ENCODE measurements at places on chromosomes 5 and 9.

DNA sequence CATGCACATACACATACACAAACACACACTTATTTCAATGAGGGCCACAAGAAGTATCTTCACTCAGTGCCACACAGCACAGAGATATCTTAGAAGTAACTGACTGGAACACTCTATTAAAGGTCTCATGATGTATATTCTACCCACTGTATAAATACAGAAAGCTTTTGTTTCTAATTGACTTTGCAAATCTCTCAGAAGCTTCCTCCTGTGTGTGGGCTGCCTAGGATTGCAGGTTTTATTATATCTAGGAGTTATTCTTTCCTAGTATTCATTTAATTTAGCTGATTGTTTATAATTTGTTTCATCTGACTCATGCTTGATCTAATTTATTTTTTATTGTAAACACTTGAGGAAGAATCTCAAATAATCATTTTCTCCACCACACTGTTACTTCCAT lies 262.4 kb upstream of the ACTBL2 start:
- DNase-seq = no peak

- DNase-seq = no peak
Measured at GRCh38 chr9:127522727-127523126, 71.4 kb downstream of the LRSAM1 start.

GRCh38 chr5:159083548-159084452 lies 15.9 kb downstream of the EBF1 start:
- no peak for DNase-seq

- no peak for DNase-seq
Measured at GRCh38 chr5:122252319-122252718, 59.7 kb upstream of the SNCAIP start.

DNA sequence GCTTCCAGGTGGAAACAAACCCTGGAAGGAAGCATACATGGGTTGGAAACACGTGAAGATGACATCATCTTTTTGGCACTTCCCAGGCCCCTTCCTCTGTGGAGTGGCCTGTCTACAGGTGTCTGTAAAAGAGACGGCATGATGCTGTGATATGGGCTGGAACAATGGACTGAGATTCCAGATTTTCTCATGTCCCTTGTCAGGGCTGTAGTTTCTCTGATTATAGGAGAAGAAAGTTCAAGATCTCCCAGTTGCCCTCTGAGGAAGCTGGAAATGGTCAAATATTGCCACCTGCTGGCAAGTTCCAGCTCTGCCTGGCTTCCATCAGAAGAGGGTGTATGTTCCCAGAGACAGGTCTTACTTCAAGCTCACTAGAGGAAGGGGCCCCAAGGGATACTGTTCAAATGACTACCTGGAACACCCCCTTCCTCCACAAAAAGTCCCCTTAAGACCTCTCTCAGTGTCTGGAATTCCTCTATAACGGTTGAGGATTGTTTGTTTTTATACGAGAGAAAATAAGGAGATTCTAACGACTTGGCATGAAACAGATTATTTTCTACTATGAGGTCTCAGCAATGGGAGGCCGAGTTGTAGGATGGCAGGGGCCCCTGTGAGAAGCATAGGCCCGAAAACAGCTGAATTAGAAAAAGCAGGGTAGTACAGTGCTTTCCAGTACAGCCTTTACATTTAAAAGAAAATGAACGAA lies 7.3 kb upstream of the ANXA6 start:
- DNase-seq = no peak

DNA sequence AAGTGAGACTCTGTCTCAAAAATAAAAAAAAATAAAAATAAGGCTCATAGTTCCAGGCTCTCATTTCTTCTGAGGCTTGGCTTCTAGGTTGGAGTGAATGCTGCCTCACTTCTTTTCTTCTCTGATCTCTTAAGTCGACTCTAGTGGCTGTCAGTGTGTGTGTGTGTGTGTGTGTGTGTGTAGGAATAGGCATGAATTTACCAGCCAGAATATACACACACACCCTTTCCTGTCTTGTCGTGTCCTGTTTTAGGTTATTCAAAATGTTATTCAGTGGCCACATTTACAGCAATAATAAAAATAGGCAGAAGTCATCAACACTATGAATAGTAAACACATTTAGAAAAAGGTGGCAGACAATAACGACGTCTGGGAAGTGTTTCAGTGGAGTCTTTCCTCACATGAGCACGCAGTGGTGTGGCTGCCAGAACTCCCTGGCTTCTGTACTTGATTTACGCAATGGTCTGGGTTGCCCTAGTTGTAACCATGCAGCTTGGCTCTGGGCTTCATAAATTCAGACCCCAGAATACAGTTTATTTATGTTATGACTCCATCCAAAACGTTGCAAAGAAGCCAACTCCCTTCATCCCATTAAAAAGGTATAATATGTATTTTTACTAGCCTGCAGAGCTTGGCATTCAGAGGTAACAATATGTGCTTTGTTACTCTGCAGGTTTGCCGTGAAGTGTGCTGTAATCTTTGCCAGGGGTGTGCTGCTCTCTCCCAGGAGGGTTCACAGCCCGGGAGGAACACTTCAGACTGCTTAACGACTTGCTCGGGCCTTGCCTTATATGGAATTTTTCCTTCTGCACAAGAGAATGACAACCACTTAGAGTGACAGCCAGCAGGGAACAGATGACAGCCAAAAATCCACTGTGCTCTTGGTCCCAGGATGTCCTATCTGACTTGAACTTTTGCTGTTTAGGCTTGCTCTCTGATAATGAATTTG lies 34.4 kb upstream of the PALM2AKAP2 start:
- DNase-seq = no peak

- no peak for DNase-seq
Measured at GRCh38 chr5:41869151-41869723, 988 bp downstream of the OXCT1 start.
